ENCODE measurements at places on chromosomes 5 and 9.

DNA sequence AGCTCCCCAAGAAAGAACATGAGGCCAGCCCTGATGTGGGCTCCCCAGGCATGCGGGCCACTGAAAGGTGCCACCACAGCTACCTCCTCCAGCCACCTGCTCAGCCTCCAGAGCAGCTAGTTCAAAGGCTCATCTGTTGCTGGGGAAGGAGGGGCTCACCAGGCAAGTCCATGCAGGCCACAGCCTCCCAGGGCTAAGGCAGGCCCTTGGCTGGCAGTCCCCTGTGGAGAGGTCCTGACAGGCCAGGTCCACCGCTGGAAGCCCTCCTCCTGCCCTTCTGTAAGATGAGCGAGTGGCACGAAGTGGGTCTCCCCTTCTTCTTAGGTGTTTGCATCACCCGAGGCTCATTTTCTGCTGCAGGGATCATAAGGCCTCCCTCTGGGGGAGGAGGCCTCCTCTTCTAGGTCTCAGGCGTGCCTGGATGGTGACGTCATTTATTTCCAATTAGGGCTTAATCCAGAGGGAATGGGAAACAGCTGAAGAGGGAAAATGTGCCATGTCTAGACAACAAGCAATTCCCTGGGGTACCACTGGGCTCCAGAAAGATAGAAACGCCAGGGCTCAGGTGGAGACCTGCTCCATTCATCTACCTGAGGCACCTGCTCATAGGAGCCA, 91.6 kb downstream of the CFAP90 start:
- no peak for DNase-seq

GRCh38 chr5:58501778-58502417, 10.7 kb downstream of the GAPT start:
- DNase-seq, result no peak

DNA sequence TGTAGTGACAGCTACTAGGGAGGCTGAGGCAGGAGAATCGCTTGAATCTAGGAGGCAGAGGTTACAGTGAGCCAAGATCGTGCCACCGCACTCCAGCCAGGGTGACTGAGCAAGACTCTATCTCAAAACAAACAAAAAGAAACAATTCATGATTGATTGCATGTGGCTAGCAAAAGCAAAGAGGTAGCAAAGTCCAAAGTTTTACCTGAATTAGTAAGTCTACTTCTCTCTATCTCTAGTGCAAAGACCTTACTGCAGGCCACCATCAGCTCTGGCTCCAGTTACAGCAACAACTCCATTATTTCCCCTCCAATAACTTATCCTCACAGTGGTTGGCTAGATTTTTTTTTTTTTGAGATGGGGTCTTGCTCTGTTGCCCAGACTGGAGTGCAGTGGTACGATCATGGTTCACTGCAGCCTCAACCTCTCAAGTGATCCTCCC, 6.2 kb upstream of the SAR1B start:
- no peak for DNase-seq

DNA sequence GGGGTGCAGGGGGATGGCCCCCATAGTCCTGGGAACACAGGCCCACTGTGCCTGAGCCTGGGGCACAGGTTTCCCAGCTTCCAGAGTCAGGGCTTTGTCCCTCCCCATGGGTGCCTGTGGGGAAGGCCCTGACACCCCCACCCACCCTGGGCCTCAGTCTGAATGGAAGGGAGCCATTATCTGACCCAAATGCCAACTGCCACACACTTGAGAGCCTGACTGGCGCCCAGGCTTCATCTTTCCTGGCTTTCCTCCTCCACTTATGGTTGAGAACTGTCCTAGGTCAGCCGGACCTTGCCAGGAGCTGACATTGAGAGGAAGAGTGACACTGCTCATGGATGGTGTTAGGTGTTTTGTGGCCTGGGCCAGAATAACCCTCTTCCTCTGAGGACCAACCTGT, 24.0 kb downstream of the SH3PXD2B start:
- no peak for DNase-seq

DNA sequence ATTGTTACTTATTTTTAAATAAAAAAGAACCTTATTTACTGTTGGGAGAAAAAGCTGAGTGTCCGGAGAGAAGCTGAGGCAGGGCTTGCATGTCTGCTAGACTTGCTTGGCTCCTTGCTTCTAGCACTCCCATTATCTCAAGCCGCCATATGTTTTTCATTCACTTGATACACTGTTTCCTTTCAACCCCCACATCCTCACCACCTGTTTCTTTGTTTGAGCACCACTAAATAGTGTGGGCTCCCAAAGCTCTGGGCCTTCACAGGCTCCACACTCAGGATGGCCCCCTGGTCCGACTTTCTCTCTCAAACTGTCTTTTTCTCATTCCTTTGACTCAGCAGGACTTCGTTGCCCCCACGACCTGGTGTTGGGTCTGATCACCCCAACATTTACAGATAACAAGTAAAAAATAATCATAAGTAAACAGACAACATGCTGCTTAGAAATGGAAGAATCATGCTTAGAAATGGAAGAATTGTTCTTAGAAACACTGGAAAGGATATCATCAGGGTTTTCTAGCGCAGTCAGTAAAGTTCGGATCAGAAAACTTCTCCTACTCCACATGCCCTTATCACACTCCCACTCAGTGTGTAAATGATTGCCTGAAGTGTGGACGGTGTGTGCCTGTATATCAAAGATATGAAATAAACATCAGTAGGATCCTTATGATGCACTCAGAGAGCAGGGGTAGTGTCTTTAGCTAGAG, 58.5 kb downstream of the APTX start:
- no peak for DNase-seq

GRCh38 chr5:59193616-59194319, 610.9 kb downstream of the RAB3C start:
- peak; percentile 99 for DNase-seq

GRCh38 chr5:148090146-148090772, 26.5 kb downstream of the SPINK5 start:
- DNase-seq, result no peak

GRCh38 chr5:107330903-107331302, 339.8 kb downstream of the EFNA5 start:
- no peak for DNase-seq

DNA sequence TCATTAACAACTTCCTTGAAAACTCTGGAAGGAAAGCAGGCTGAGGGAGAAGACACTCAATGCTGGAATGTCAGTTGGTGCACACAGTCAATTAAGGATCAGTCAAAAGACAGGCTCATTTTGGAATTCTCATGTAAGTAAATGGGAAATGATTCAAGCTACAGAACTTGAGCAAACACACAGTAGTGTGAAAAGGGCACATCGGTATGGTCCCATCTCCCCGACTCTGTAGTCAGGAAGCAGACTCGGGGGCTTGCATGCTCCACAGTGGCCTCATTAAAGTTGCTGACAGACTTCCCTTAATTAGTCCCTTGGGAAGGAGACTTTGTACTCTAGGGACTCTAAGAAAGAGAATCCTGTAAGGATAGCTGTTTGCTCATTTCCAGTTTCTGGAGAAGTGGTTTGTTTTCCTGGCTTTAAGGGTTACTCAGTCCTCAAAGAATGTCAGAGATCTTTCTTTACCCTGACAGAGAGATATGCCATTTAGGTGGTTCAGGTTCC, 339.2 kb downstream of the ADAMTS6 start:
- peak; percentile 70 for DNase-seq

DNA sequence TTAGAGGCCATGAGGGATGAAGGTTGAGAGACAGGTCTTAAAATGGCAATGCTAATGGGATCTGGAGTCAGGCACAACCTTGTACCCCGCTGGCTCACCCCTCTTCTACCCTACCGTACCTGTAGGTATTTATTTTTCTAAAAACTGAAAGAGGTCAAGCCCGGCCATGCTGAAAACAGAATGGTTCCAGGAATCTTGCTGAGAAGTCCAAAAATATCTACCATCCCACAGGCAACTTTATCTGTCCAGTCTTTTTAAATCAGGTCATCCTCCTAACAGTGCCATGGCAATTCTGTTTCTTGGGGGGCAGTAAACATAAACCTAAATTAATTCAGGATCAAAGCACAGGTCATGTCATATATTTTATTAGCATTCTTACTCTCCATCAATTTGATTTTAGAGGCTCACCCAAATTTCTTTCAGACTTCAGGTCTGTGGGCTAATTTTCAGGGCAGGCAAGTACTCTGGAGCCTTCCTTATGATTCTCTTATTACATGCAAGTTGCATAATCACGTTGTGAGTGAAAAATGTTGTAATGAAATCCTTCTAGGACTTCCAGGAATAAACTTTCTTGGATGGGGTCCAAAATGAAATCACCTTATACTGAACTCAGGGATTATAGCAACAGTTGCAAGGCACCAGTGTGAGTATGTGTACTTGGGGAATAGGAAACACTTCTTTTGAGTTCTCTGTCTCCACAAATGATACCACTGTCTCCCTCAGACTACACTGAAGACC, 102.7 kb upstream of the NREP start:
- peak; percentile 93 for DNase-seq

DNA sequence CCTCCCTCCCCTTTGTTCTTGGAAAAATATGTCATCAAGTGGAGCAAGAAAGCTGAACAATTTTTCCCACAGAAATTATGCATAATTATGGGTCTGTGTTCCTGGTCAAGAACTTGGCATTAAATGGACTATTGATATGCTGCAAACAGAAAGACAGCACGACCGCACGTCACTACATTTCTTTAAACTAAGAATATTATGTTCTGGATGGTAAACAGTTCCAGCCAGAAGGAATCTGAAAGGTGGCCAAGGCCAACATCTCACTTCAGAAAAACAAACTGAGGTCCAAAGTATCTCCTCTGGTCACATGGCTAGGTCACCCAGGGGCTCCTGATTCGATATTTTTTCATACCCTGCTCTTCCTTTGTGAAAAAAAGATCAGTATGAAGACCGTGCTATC, 173.3 kb upstream of the GAS1 start:
- peak; percentile 31 for DNase-seq

DNA sequence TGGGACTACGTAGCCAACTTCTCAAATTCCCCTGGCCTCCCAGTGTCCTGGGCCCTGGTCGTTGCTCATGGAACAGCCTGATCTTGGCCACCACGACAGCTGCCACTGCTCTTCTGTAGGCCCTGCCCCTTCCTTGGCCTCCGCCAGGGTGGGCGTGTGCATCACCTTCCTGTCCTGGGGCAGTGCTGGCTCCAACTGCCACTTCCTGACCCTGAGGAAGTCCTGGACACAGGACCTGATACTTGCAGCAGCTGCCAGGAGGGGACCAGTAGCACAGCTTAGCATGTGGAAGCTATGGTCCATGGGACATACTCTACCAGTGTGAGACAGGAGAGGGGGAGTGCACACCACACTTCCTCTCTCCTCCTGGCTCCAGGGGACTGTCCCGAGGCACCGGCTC, 145.2 kb downstream of the TENT4A start:
- no peak for DNase-seq

DNA sequence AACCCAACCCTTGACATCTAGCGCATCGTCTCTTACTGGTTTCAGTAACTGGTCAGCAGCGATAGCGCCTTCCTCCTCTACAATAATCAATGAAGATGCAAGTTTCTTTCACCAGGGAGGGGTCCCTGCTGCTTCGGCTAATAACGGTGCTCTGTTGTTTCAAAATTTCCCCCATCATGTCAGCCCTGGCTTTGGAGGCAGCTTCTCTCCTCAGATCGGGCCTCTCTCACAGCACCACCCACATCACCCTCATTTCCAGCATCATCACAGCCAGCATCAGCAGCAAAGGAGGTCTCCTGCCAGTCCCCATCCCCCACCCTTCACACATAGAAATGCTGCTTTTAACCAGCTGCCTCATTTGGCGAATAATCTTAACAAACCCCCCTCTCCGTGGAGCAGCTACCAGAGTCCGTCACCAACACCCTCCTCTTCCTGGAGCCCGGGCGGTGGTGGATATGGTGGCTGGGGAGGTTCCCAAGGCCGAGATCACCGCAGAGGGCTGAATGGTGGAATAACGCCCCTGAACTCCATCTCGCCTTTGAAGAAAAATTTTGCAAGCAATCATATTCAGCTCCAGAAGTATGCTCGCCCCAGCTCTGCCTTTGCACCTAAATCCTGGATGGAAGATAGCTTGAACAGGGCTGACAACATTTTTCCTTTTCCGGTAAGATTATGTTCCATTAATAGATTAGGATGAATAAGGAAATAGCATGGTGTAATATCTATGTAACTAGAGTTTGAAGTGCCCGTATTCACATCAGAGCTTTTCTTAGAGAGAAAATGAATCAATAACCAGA, 2.2 kb downstream of the CPEB4 start:
- DNase-seq, result no peak

DNA sequence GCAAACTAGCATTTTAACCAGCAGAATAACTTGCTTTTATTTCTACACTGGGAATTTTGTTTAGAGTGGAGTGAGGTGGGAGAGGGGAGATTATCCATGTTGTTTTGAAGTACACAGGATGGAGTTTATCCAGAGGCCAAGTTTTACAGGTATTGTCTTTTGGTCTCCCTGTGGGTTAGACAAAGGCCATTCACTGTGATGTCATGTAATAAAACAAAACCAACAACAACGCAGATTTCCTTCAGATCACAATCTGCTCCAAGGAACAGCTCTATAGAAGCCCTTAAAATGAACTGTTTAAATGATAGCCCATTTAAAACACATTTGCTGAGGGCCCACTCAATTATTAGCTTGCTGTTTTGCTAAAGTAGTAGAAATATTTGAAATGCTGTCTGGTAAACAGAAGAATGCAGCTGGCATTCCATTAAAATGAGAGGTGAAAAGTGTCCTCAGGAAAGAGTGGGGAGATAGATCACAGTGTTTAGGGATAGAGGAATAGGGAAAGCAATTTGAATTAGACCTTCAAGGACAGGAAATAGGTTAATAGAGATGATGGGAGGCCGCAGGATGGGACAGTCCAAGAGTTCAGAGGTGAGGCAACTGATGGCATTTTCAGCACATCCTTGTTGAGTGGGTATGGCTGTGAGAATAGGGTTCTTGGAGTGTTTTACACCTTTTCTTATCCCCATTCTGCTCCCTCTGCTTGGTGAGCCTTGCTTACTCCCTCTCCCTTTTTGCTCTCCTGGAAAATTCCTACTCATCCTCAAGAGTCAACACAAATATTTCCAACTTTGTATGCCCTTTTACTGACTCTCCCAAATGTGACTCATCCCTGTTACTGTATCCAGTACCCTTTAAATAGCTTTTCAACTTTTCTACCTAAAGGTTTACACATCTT, 140.1 kb upstream of the NR3C1 start:
- DNase-seq, result peak; percentile 61

GRCh38 chr5:164680812-164681520, 1175.5 kb downstream of the MAT2B start:
- DNase-seq, result no peak

DNA sequence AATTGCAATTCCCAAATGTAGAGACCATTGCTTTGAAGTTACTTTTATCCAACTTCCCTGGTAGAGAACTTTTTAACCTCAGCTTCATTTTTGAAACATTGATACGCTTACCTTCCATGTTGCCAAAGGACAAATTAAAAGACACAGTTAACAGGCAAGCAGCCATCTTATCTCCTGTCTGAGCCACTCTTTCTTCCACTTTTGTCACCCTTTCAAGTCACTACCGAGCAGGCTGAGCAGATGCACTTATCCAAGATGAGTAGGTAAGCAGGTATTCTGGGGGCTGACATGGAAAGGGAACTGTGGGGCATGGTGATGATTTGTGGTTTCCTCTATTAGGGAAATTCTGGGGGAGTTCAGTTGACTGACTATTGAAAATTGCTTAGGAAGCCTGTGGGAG, 66.7 kb downstream of the DOCK2 start:
- DNase-seq, result no peak
